Dermis microvascular lymphatic vessel endothelial cell (primary cell): ENCODE measurements at places on chromosomes 12 and 14. TPM values are rescaled to one million over a fixed set of nuclear protein-coding genes. Genes with fewer than 3 reads are reported as not detected.

GRCh38 chr14:93114068-93114710 is 1.5 kb downstream of the ITPK1 start:
- DNase-seq = no peak

DNA sequence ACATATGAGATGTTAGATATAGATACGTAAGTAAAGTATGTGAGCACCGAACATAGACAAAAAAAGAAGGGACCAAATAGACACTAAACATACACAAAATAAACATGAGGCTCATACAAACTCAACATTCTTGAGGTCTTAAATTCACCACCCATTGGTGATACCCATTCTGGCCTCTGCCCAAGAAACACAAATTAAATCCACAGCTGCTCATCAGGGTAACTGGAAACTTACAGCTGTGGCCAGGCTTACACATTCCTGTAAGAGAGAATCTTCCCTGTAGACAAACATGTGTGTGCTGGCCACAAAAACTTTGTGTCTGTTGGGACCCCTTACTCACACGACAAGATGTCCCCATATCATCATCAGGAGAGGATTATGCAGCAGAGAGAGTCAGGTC is 22.4 kb downstream of the MAGOHB start:
- no peak for DNase-seq

DNA sequence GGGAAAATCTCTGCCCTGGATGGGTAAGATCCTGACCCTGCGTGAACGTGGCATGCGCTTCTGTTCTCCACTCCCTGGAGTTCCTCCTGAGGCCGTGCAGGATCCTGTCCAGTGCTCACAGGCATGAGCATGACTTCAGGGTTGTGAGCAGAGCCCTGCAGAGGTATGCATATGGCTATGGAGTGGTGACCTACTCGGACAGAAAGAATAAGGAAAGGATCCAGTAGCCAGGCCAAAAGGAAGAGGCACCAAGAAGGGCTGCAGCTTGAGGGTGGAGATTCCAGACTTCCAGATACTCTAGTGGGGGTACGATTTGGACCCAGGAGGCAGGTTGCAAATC is 20.8 kb upstream of the CD27 start:
- no peak for DNase-seq

GRCh38 chr14:95273001-95273978 is 46.4 kb downstream of the CLMN start:
- DNase-seq = no peak

DNA sequence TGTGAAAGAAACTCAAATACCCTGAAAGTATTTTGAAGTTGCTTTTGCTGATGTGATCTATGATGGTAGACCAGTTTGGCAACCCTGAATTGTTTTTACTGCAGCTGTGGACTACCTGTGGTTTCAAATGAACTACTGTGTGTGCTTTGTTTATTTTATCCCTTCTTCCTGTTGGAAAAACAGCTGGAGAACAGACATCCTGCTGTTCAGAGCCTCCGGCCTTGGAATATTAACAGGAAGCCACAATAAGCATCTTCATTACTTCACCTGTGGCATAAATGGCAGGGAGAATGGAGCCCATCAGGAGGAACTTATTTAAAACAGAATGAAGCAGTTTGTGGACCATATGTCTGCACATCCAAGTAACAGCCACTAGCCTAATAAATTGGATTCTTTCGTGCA is 104.8 kb downstream of the DUSP6 start:
- DNase-seq = no peak

- no peak for DNase-seq
Measured at GRCh38 chr14:104462651-104463630, 116.6 kb upstream of the C14orf180 start.

DNA sequence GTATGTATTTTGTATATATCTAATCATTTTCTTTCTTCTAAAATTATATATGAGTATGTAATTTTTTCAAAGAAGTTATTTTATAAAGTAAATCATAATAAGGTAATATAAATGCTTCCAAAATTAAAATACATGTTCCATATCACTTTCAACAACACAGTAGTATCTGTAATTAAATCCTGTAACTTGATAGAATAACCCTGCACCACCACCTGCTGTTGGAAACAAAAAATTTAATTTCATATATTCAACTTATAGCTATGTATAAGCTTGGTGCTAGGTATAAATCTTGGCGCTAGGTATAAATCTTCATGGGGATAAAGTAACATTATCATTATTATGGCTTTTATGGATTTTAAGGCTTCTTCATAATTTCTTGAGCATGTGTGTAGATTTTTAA is 149.7 kb upstream of the DCN start:
- DNase-seq = no peak

DNA sequence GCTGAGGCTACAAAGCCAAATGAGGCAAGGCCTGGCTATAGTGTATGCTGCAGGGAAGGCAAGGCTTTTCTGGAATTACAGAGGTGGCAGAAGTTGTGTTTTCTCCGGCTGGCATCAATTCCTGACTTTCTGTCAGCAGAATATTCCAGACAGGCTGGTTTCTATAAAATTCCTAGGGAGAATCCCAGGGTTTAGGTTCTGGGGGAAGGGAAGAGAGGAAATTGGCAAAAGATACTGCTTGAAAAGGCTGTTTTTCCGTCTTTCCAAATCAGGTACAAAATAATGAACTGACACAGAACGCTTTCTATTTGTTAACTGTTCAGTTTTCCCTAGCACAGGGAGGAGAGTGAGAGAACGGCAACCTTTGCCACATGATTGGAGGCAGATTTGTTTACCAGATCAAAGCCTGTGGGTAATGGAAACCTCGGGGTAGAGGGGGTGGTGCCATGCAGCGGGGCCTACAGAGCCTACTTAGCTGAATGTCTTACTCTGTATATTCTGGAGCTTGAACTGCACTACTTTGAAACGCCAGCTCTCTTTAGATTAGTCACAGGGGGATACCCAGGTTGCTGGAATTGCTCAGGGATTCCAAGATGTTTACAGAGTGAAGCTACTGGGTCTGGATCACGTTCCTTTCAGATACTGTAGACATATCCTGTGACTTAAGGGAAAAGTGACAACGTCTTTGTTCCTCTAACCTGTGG is 65.8 kb upstream of the DACT1 start:
- DNase-seq = no peak

DNA sequence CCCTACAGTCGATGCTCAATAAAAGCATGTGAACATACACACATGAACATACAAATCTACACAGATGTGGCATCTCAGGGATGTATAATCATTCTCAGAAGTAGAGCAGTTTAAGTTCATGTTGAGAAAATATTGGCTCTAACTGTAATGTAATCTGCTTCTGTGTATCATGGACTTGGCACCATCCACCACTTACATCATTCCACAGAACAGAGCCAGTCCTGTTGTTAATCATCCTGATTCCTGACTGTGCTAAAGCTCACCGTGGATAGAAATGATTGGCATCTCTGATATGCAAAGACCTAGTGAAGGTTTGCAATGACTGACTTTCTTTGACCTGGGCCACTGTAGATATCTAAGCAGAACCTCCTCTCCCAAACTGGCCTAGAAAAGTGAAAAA is 1141.3 kb downstream of the BCL11B start:
- DNase-seq = no peak

DNA sequence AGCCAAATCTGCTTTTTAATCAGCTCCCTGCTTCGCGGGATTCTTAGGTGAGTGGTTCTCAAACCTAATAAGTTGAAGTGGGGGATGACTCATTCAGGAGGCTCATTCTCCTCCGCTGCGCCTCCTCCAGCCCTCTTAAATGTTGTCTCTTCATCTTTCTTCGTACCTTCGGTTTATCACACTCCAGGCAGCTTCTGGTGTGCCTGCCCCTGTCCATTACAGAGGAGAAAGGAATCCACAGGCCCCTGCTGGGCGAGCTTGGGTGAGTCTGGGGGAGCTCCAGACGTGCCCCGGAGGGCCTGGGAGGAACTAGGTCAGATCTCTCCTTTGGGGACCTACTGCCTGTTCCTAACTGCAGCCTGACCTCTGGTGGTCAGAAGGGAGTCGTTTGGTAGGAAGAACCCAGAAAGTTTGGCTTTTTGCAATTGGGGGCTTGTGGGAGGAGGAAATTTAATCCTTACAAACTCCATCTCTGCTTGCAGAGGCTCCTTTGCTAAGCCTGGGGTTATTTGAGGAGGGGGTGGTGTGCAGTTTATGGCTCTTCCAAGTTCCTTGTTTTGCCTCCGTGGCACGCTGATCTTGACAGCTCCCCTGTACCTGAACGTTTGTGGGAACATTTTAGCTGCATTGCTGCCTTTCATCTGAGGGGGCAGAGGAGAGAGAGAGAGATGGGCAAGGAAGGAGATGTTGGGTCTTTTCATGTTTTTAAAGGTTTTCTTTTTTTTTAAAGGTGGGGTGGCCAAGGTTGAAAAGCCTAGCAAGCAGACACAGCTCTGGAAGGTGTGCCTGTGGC is 84.1 kb upstream of the GNG2 start:
- peak; percentile 67 for DNase-seq

DNA sequence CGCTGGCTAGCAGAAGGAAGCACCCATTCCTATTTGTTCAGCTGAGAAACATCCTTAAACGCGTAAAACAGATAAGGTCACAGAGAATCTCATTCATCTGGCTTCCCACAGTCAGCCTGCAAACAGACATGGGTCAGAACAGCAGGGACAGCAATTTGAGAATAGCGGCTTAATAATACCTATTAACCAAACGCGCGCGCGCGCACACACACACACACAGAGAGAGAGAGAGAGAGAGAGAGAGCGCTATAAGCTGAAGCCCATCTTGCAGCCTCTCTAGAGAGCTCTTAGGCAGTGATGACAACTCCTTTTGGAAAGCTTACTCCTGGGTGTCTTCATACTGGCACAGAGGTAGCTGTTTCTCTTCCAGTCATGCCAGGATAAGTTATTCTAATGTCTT is 26.4 kb downstream of the TMEM132D start:
- DNase-seq = no peak

GRCh38 chr12:92223481-92223880 is 77.8 kb upstream of the BTG1 start:
- no peak for DNase-seq

GRCh38 chr14:67881225-67881624 is 61.6 kb downstream of the RAD51B start:
- DNase-seq = no peak

DNA sequence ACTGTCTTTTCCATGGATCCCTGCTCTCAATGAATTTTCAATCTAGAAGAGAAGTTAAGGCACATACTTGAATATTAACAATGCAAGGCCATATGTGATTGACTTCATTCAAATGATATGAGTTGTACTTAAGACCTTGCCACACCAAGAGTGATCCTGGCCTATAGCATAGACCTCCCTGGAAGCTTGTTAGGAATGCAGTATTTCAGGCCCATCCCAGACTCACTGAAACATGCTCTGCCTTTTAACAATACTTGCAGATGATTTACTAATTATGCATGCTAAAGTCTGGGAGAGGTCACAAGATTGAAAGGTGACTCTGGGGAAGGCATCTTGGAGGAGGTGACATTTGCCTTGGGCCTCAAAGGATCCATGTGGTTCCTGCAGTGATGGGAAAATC is 43.2 kb downstream of the RFX4 start:
- DNase-seq = no peak

GRCh38 chr14:55239320-55239719 is 31.9 kb upstream of the FBXO34 start:
- DNase-seq = no peak

DNA sequence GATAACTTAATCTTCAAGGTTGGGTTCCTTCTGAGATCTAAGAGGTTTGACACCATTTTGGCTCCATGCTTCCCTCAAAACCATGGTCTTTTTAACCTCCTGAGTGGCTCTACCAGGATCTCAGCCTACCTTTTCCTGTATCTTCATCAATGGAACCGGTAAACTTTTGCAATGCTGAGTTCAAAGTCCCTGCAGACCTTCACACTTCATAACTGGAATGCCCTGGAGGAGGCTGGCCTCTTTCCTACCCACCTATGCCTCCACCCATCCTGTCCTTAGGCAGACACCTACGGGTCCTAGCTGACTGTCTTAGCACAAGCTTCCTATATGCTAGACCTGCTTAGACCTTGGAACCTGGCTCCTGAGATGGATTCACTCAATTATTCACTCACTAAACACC is 89.5 kb upstream of the EEA1 start:
- DNase-seq = no peak

- no peak for DNase-seq
Measured at GRCh38 chr12:107594995-107595394, 90.6 kb upstream of the PWP1 start.

- no peak for DNase-seq
Measured at GRCh38 chr14:65794674-65795279, 382.2 kb downstream of the FUT8 start.

GRCh38 chr14:70186900-70187451 is 1.8 kb downstream of the SLC8A3 start:
- no peak for DNase-seq

DNA sequence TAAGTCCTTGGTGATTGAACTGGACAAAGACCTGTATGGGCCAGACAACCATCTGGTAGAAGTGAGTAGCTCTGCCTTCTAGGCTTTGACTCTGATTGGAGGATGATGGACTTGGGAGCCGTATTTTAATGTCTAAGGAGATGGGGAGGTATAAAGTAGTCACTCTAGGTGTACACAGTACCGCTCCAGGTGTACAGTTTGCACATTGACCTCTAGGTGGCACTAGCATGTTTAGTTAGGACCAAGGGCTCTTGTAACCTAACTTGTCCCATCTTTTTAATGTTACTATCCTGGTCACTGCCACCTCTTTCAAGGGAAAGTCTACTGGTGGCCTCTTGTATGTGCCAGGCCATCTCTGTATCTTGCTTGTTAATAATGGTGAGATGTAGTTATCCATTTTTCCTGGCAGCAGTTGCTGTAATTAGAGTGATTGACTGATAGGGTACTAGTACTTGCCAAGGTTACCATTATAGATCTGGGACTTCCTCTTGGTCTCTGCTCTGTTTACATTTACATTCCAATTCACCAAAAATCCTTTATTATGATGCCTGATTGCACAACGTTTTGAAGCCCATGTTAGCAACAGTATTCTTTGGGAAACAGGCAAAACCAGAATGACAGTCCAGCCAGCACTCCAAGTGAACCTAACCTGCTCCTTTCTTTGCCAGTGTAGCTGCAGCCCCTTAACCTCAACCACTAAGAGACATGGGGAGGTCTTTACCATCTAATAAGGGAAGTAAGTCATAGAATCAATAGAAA is 3.6 kb downstream of the SMARCD1 start:
- DNase-seq = peak; percentile 36

Gene CIROP
- total RNA-seq = not detected in 2 replicates

Gene GLIPR1L1
- total RNA-seq = not detected in 2 replicates

Gene DLGAP5
- total RNA-seq = 8.7 and 33.6 TPM in 2 replicates

Gene RDH12
- not detected in 2 replicates for total RNA-seq

Gene PDZRN4
- total RNA-seq = not detected in 2 replicates

Gene GPRC5D
- total RNA-seq = not detected in 2 replicates

Gene TRHDE
- under 0.01 TPM in 2 replicates for total RNA-seq
